ENCODE measurements at places on chromosomes 3 and 15.
A peak's percentile ranks its signal among the peaks of the same experiment; 100 is the strongest.

- no peaks in the 10 kb centered on the region for H3K36me3 ChIP-seq
- H3K4me1 ChIP-seq: peaks cover 2% of the 10 kb centered on the region
- H3K27me3 ChIP-seq: no peaks in the 10 kb centered on the region
- DNase-seq: no peak
Observed at GRCh38 chr3:23928524-23928923, 11.6 kb downstream of the RPL15 start.

GRCh38 chr3:54928046-54928770 is at the start of gene LRTM1:
LRTM1 (minus strand) TSS chr3:54928059; CDS start chr3:54927911, 148 bp downstream.
- no peaks in the 10 kb centered on the region for H3K36me3 ChIP-seq
- no peak for DNase-seq
- H3K27me3 ChIP-seq: no peaks in the 10 kb centered on the region
- H3K27ac ChIP-seq: no peak within 1 kb of the TSS
- no peak within 1 kb of the TSS for H3K4me3 ChIP-seq

DNA sequence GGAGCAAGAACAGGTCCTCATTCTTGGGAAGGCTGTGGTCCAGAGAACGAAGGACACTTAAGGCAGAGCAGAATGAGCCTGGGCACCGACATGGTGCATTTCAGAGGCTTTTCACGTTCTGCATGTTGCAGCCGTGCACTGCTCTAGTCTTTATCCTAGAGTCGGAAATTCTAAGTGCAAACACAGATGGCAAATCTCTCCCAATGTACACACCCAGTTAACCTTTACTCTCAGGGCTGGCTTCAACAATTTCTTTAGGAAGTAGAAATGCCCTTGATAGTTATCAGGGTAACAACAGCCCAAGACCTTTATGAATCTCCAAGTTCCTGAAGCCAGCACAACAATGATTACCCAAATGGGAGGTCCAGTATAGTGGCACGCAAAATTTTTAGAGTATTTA is 39.1 kb upstream of the LRTM1 start:
- no peak for DNase-seq
- no peak overlapping the region for H3K4me3 ChIP-seq
- H3K36me3 ChIP-seq: no peaks in the 10 kb centered on the region
- H3K27me3 ChIP-seq: no peaks in the 10 kb centered on the region
- no peaks in the 10 kb centered on the region for H3K4me1 ChIP-seq
- H3K27ac ChIP-seq: no peak overlapping the region

GRCh38 chr3:146250449-146251382 is at the start of gene PLSCR4:
PLSCR4 (minus strand) TSS chr3:146251105; CDS start chr3:146222071, 29,034 bp downstream.
- H3K27me3 ChIP-seq: peaks cover 33% of the 10 kb centered on the region
- H3K4me3 ChIP-seq: peak within 1 kb of the TSS; percentile 55
- H3K4me1 ChIP-seq: no peaks in the 10 kb centered on the region
- H3K27ac ChIP-seq: no peak within 1 kb of the TSS

- H3K36me3 ChIP-seq: peaks cover 25% of the 10 kb centered on the region
- no peaks in the 10 kb centered on the region for H3K4me1 ChIP-seq
- H3K4me3 ChIP-seq: no peak overlapping the region
- no peak for DNase-seq
- H3K27ac ChIP-seq: no peak overlapping the region
Observed at GRCh38 chr3:172367205-172368105, 80.8 kb downstream of the GHSR start.

GRCh38 chr3:180961087-180961486 is 28.4 kb downstream of the DNAJC19 start:
- H3K4me1 ChIP-seq: peaks cover 26% of the 10 kb centered on the region
- no peak overlapping the region for H3K4me3 ChIP-seq
- no peaks in the 10 kb centered on the region for H3K27me3 ChIP-seq
